ENCODE measurements at places on chromosomes 5 and 9.

DNA sequence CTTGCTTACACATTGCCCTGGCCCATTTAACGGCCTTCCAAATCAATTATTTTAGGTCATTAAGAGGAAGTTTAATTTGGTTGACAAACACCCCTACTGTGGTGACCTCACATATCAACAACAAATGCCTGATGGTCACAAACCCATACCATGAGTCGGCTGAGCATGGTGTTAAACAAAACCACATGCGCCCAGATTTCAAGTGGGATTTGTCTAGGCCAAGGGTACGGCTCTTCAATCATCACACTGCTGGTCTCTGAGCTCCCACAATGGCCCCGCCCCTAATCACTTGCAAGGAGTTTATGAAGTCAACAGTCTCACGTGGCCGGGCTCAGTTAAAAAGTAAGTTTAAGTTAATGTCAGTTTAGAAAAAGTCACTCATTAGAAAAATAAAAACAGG lies 243.8 kb downstream of the CRB2 start:
- no peak for DNase-seq

DNA sequence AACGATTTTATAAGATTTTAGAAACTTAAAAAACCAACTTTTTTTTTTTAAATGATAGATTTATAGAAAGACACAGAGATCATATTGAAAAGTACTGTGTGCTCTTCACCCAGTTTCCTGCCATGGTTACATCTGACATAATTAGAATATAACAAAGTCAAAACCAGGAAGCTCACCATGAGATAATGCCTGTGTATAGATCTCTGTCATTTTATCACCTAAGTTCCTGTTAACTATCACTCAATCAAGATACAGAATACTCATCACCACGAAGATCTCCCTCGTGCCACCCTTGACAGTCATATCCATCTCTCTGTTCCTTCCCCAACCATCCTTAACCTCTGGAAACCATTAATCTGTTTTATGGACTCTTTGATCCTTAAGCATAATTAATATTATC lies 39.1 kb downstream of the POC5 start:
- no peak for DNase-seq

- no peak for DNase-seq
Observed at GRCh38 chr5:6676702-6677101, 36.5 kb upstream of the TENT4A start.

GRCh38 chr9:21549251-21549765 lies 67.2 kb upstream of the IFNE start:
- no peak for DNase-seq

DNA sequence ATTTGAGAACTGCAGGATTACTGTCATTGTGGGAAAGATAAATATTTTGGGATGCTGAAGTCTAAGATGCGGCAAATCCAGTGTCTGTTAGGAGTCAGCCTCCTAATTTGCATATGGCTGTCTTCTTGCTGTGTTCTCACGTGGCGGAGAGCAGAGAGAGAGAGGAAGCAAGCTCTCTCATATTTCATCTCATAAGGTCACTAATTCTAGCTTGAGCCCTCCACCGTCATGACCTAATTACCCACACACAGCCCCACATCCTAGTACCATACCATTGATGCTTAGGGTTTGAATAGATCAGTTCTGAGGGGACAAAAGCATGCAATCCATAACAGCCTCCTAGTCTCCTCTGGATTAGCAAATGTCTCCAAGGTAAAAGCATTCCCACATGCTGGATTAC lies 124.5 kb downstream of the CDH12 start:
- no peak for DNase-seq

- DNase-seq, result no peak
Observed at GRCh38 chr5:23268136-23268535, 239.3 kb upstream of the PRDM9 start.

GRCh38 chr5:21831145-21831787 lies 1021.9 kb downstream of the CDH12 start:
- no peak for DNase-seq

- no peak for DNase-seq
Observed at GRCh38 chr5:124440471-124440870, 306.0 kb downstream of the ZNF608 start.

- no peak for DNase-seq
Observed at GRCh38 chr5:108461628-108462367, 79.9 kb upstream of the FBXL17 start.

Data from H9 (cell line).